NCI-H345 (cell line): ENCODE measurements at places on chromosomes 2 and 18.

DNA sequence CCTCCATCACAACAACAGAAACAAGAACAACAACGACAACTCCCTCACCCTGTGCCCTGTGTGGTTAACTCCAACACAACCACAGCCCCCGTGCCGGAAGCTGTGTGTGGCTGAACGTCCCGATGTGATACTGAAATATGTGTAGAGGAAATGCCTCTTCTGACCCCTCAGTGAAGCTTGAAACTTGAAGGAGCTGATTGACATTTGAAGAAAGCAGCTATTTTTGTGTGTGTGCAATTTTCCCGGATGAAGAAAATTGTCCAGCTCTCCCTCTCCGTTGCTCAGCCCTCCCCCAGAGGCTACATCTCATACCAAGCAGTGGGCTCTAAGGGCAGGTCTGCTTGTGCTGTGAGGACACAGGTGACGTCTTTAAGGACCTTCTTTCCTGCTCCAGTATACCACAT is 173.8 kb downstream of the ICOS start:
- DNase-seq, result no peak

- no peak for DNase-seq
These were observed 22.0 kb upstream of the RPL31 start for GRCh38 chr2:100980046-100980445.

GRCh38 chr2:3343012-3343411 is 34.6 kb downstream of the EIPR1 start:
- no peak for DNase-seq

- DNase-seq, result peak; percentile 82
These were observed 74.5 kb downstream of the PIEZO2 start for GRCh38 chr18:11074889-11075288.
